HEK293T (cell line): ENCODE measurements at places on chromosomes 7 and 10.

DNA sequence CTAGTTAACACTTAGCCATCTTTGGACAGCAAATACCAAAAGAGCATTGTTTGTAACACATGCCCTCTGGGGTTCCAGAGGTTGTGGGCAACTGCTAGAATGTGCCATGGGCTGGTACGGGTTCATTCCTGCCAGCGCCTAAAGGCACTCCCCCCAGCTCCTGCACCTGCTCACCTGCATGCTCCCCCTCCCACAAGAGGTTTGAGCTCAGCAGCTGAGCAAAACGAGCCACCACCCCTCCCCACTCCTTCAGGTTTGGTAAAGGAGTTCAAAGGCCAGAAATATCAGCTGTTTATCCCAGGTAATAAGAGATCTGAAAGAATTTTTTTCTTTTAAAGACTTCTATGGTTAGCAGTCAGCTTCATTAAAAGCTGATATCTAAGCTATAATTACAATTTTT is 53.5 kb downstream of the HTR7 start:
- DNase-seq, result no peak

DNA sequence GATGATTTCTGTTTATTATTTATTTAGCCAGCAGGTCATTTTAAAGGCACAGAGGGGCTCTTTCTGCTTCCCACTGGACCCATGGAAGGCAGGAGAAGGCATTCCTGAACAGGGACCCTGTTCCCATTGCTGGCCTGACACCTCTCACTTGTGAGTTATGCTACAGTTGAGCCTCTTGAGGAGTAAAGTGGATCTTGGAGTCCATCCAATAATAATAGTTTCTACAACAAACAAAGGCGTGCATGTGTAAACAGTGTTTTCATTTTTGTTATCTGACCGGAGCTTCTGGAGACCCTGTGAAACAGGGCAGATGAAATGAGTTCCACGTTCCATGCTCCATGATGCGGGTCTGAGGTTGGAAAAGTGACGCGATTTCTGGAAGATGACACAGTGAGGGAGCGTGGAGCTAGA is 127.3 kb upstream of the HABP2 start:
- DNase-seq, result no peak

DNA sequence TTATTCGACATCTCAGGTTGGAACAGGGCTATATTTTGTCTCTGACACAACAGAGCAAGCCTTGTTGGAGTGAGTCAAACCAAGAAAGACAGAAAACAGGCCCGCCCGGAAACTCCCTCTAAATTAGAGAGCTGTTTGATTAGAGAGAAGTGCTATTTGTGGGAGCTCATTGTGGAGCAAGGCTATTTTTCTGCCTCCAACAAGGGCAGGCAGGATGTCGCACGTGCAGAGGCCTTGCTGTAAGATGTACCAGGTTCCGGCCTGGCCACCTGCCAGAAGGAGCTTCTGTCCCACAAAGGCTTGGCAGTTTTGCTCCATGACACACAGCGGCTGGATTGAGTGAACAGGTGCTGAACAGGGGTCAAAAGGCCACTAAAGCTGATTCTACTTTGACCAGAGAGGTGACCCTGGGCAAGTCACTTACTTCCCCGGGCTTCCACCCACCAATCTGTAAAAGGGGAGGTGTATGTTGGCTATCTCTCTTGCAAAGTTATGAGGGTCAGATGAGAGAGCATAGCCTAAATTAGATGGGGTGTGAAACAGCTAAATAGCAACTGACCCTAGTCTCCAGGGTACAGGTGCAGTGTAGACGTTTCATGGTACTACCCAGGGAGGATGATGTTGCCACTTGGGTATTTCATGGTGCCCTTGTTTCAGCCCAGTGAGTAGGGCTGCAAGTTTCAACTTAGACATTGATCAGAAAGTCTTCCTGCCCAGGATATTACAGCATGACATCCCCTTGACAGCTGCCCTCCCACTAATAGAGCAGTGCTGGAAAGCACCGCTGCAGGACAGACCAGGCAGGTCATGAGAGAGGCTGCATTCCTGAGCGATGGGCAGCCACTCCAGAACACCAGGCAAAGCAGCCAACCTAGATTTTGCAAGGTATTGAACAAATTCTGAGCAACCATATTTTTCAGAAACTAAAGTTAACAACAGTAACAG is 62.0 kb downstream of the VSTM4 start:
- no peak for DNase-seq

GRCh38 chr10:129968853-129969183 is 4.7 kb upstream of the EBF3 start:
- DNase-seq, result peak; percentile 86

DNA sequence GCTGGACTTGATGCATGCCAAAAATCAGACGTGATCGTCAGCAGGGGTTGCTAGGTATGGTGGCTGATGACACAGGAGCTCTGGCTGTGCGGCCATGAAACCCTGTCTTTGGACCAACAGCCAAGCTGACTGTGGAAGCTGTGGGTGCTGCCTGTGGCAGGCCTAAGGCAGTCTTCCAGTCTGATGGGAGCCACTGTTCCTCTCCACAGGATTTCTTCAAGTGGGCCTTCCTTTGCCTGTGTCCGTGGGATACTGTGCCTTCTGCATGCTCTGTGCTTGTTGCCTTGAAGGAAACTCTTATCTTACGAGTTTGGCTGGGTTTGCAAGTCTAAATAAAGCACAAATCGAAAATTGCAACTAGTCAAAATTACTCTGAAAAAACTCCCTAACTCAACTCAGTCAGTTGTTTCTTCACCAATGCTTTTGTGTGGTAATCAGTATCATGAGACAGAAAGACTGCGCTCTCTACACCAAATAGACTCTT is 101.9 kb upstream of the PDLIM1 start:
- no peak for DNase-seq

DNA sequence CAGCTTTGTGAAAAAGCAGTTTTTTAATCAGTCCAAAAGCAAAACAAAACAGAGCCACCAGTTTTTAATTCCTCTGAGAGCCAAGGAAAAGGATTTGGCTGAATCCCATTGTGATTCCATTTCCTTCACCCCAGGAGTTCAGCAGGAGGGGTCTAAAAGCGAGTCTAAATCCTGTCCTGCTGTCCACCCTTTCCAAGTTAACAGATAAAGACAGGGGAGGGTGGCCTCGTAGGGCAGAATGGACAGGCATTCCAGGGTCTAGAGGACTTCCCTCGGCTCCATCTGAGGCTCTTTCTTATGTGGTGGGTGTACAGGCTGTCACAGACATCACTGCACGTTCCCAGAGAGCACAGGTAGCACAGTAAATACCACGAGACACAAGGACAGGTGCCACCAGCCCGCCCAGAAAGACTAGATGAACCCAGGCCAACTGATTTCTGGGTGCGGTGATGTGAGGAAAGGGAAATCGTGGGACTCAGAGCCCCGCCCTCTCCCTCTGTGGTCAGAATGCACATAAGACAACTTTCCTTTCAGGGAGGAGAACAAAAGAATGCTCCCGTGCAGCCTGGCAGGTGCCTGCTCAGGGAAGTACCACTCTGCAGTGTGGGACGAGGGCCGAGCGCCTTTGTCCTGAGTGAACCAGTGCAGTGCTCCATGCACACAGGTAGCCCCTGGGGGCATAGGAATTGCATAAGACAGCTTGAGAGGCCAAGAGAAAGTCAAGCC is 119.7 kb downstream of the ABLIM1 start:
- DNase-seq, result no peak

DNA sequence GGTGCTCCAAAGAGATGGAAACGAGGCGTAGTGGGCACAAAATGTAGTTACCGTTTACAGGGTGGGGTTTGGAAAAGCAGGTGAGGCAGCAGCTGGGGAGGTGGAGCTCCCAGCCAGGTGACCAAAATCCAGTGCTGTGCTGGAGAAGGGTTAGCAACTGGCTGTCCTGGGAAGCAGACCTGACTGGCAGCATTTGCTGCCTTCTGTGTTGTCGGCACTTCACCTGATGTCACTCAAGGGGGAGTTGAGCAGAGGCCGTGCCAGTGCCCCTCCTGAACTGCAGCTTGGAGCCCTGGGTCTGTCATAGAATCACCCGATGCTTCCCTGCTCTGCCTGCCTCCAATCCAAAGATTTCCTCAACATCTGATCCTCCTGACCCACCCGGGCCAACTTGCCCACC is 12.8 kb downstream of the GCK start:
- no peak for DNase-seq

GRCh38 chr7:158097453-158098124 is 490.0 kb downstream of the PTPRN2 start:
- DNase-seq, result no peak

- no peak for DNase-seq
Measured at GRCh38 chr7:91314591-91315323, 50.5 kb downstream of the FZD1 start.

DNA sequence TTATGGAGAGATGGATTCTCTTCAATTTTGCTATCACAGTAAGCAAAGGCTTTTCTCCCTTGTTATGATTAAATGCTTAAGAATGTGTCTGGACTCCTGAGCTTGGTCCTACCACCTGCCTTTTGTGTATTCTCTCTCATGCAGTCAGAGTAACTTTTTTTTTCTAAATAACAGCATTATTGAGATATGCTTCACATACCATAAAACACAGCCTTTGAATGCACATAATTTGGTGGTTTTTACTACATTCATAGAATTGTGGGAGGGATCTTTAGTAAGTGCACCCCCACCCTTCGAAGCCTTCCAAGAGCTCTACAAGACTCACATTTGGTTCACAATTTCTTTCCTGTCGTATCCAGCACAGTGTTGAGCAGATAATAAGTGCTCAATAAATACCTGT is 175.5 kb downstream of the ADAM12 start:
- DNase-seq, result no peak

DNA sequence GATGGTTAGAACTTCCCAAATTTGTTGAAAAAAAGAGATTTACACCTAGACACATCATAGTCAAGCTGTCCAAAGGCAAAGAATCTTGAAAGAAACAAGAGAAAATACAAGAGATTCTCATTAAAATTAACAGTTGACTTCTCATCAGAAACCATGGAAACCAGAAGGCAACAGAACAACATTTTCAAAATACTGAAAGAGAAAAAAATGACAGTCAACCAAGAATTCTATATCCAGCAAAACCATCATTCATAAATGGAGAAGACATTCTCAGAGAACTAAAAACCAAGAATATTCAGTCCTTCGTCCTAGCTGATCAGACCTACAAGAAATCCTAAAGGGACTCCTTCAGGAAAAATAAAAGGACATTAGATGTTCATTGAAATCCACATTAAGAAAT is 90.6 kb downstream of the ARHGAP22 start:
- no peak for DNase-seq

GRCh38 chr7:136049117-136049516 is 72.0 kb upstream of the MTPN start:
- no peak for DNase-seq

DNA sequence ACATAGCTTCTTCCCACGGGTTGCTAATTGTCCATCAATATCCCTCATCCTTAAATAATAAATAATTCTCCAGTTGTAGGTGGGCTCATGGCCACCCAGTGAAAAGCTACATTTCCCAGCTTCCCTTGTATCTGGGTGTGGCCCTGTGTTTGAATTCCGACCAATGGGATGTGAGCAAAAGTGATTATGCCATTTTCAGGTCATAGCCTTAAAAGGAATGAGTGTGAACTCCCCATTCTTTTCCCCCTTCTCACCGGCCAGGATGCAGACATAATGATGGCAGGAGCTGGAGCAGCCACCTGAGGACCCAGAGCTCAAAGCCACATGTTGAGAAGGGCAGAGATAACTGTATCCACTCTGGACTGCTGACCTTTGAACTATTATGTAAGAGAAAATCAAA is 30.3 kb upstream of the CALU start:
- no peak for DNase-seq

- no peak for DNase-seq
Measured at GRCh38 chr10:4051011-4051640, 266.1 kb upstream of the KLF6 start.

GRCh38 chr10:114188001-114188400 is 8.8 kb downstream of the TDRD1 start:
- DNase-seq, result no peak

DNA sequence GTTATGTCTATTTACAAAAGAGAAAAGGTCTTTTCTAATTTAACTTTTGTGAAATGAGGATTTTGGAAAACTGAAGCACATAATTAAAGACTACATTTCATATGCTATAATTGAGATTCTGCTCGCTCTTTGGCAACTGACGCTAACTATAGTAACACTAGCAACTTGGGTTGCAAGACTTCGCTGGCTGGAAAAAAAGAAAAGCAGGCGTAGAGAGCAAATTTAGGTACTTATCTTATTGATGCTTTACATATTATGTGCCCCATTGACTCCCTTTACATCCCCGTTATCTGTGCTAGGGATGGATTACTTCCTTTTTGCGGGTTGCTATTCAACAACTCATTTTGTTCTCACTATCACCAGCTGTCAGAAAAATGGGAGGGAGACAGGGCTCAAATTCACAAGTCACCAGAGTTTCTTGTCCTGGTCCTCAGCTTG is 10.5 kb downstream of the SEMA3C start:
- DNase-seq, result no peak

DNA sequence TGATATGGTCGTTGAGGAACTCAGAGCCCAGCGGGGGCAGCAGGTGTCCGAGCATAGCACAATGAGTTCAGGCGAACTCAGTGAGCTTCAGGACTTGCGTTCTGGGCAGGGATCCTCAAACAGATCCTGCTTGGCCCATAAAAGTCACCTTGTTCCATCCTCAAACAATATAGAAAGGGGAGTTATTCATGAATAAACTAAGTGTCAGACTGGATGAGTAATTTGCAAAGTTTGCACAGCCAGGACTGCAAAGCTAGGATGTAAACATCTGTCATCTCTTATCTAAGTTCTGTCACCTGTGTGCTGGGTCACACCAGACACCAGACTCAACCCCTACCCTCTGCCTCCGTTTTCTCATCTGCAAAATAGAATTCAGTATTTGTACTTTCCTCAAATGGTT is 58.0 kb upstream of the PFKP start:
- no peak for DNase-seq

- DNase-seq, result peak; percentile 25
Measured at GRCh38 chr7:29839302-29839701, 33.0 kb downstream of the WIPF3 start.

GRCh38 chr10:63200431-63200830 is 67.3 kb downstream of the NRBF2 start:
- DNase-seq, result peak; percentile 8

DNA sequence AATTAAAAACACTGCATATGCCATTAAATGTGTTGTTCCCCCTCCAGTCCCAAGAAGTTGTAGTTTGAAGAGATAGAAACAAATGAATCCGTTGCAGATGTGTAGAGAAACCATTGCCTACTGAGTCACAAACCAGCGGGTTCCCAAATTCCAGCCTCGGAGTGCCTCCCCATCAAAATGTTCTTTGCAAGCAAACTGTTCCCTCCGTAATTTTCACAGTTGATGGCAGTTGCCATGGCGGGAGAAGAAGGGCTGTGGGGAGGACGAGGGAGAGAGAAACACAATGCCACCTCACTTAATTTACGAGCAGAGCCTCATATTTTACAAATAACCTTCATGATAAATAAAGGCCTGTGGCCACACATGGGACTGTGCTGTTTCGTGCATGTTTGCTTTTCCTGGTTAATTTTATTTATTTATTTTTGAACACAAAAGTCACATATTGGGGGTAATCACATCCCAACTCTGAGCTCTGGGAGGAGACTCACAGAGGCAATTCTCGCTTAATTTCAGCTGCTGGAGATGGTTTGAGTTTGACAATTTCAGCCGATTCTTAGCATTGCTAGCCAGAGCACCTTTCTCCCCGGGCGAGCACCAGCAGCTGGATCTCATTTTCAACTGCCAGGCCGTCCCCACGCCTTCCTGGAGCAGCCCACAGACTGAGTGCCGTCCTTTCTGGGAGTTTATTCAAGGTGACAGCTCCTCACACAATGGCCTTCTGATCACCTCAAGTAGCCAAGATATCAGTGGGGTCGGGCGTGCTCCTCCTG is 1084.2 kb downstream of the KCNMA1 start:
- no peak for DNase-seq
